ENCODE measurements at places on chromosomes 2 and 18. TPM values are rescaled to one million over a fixed set of nuclear protein-coding genes. Genes with fewer than 3 reads are reported as not detected.

Gene KCNG2
- 0.08 TPM for total RNA-seq

Gene MRPS5
- total RNA-seq: 57.6 TPM

Gene HOXD8
- total RNA-seq: 0.88 TPM

Gene SAG
- total RNA-seq: not detected

Gene MRO
- not detected for total RNA-seq

Gene POU3F3
- total RNA-seq: not detected

All from myocyte (in vitro differentiated cells).